ENCODE measurements at places on chromosomes 5 and 9. TPM values are rescaled to one million over a fixed set of nuclear protein-coding genes. Genes with fewer than 3 reads are reported as not detected.

SLC25A2 gene
- 0.19 TPM for total RNA-seq

WDR31 gene
- 2.4 TPM for total RNA-seq

GKAP1 gene
- 4.6 TPM for total RNA-seq

WNK2 gene
- 1.2 TPM for total RNA-seq

C5orf58 gene
- total RNA-seq = not detected
